H1 (cell line): ENCODE measurements at places on chromosomes 2 and 18. TPM values are rescaled to one million over a fixed set of nuclear protein-coding genes. Genes with fewer than 3 reads are reported as not detected.

Gene RABL2A
- total RNA-seq, result 6.9 and 8.1 TPM in 2 replicates

- no peak for DNase-seq
These were observed 59.2 kb upstream of the PEX13 start for GRCh38 chr2:60958361-60958760.

Gene REEP1
- 1.5 TPM in 2 replicates for total RNA-seq

DNA sequence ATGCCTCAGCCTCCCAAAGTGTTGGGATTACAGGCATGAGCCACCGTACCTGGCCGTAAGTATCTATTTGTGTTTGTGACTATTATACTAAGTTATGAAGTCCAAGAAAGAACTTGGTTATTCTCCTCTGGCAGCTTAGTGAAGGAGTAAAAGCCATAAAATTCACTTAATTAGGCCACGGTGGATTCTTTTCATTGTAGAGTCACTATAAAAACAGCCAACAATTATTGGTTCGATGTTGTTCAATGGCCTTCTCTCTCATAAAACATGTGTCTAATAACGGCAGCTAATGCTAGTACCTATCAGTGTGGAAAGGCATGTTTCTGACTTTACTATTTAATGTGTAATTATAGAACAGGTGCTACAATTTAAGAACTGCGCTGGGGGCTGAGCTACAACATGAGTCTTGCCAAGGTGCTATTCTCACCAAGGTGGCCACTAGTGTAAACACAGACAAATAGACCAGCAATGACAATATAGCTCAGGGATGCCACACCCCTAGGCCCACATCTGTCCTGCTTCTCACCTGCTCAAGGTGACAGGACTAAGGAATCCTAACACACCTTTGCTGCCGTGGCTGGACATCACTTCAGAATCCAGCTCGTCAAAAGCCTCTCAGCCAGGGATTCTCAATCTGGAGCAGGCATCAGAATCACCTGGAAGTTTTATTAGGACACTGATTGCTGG lies 17.2 kb downstream of the ATP8B1 start:
- no peak for DNase-seq

Gene KIF5C
- 58.1 and 66.4 TPM in 2 replicates for total RNA-seq

GRCh38 chr2:118607641-118608040 lies 239.8 kb downstream of the EN1 start:
- no peak for DNase-seq

DNA sequence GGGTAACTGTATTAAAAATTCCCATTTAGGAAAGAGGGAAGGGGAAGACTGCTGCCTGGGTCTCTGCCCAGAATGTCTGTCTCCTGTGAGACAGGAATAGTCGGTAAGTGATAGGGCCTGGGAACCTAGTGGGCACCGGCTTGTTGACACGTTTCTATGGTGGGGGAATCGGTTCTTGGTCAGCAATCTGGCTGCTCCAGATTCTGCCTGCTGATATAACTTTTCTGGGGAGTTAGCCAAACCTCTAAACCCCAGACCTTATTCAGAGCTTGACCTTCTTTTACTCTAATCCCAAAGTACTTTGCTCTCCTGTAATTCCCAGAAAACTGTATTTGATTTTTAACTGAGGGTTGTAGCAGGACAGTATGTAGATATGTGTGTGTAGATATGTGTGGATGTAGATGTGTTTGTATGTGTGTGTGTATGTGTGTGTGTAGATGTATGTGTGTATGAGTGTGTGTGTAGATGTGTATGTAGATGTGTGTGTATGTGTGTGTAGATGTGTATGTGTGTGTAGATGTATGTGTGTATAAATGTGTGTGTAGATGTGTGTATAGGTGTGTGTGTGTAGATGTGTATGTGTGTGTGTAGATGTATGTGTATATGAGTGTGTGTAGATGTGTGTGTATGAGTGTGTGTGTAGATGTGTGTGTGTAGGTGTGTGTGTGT lies 61.8 kb upstream of the TXNDC2 start:
- no peak for DNase-seq

DNA sequence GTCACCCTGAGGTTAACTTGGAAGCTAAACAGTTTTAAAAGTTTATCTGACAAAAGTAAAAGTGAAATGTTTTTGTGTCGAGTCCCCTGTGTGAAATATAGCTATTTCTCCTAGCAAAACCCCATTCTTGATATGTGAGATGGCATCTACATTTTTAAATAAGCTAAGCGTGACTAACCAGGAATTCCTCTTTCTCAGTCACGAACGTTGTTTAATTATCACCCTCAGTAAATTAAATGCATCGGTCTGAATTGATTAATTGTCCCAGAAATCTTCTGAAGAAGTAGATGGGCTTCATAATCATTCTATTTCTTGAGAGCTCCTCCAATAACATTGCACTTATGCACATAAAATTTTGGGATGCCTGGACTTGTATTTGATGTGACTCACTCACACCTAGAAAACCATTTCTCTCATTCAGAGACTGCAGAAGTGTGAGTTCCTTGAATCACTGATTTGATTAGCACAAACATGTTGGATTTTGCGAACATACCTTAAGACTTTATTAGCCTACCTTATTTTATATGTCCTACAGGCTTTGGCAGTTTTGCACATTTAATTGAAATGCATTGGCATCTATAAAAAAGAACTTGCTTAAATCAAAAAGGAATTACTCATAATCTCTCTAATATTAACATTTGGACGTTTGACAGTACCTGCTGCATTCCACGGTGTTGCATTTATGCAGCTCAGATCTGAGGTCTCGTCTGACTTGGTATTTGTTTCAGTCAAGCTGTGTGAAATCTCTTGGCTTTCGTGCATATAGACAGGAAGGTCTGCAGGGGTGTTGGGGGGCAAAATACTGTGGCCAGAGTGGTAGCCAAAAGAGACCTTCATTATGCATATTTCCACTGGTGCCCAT lies 475.2 kb downstream of the EPHA4 start:
- no peak for DNase-seq

- peak; percentile 27 for DNase-seq
These were observed 5.0 kb downstream of the RUFY4 start for GRCh38 chr2:218074031-218074430.

- DNase-seq, result no peak
These were observed 38.9 kb upstream of the FHL2 start for GRCh38 chr2:105437708-105438103.

GRCh38 chr2:118880501-118880900 lies 33.1 kb upstream of the EN1 start:
- DNase-seq, result no peak

- no peak for DNase-seq
These were observed 15.1 kb upstream of the CCBE1 start for GRCh38 chr18:59712311-59712710.

- no peak for DNase-seq
These were observed 411.1 kb downstream of the NRXN1 start for GRCh38 chr2:50620783-50621182.

Gene PLGLB1
- total RNA-seq, result 0.54 TPM in 1 of 2 replicates, not detected in the other

Gene FAM228A
- total RNA-seq, result not detected in 2 replicates

GRCh38 chr2:133940134-133940533 lies 313.7 kb upstream of the MGAT5 start:
- DNase-seq, result no peak

DNA sequence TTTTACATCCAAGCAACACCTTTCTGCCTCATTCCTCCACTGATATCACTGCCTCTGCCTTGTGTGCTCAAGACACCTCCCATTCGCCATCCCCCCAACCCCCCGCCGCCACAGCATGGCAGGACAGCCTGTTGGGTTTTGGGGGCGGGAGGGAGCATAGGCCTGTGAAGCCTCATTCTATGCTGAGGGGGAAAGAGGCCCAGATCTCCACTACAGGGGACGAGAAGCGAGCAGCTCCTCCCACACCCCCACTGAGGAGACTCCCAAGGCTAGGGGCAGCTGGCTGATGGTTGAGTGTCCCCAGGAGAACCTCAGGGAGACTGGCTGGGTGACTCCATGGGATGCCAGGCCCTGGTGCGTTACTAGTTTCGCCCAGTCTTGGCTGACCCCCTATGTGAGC lies 214.3 kb upstream of the SIX2 start:
- DNase-seq, result no peak

Gene CRYGC
- not detected in 2 replicates for total RNA-seq

Gene CTIF
- 17.8 and 22.0 TPM in 2 replicates for total RNA-seq

GRCh38 chr2:174333017-174333371 lies 1.8 kb upstream of the SP9 start:
- no peak for DNase-seq

Gene COLEC12
- total RNA-seq, result 2.2 and 2.3 TPM in 2 replicates

GRCh38 chr2:54321047-54321446 lies 65.0 kb upstream of the TSPYL6 start:
- DNase-seq, result no peak

GRCh38 chr2:13545320-13545719 lies 828.6 kb downstream of the TRIB2 start:
- DNase-seq, result no peak

Gene HSBP1L1
- total RNA-seq, result 0.69 and 1.0 TPM in 2 replicates

GRCh38 chr2:46066601-46067000 lies 230.6 kb upstream of the EPAS1 start:
- DNase-seq, result no peak

DNA sequence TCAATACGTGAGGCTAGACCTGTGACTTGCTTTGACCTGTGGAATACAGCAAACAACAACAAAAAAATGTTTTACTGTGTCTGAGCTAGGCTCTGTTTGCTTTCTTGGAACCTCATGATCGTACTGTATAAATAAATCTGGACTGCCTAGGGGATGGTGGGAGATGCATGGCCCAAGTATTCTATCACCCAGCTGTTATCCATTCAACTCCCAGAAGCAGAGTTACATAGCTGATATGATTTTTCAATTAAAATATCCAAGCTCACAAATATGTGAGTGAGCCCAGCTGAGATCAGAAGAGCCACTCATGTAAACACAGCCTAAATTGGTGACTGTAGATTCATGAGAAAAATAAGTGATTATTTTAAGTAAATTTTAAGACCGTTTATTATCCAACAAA lies 154.1 kb upstream of the THUMPD2 start:
- DNase-seq, result no peak

- DNase-seq, result no peak
These were observed 148.7 kb upstream of the SLC1A4 start for GRCh38 chr2:64840426-64840881.

Gene ANKRD30B
- 0.11 TPM in 1 of 2 replicates, not detected in the other for total RNA-seq

- DNase-seq, result no peak
These were observed 24.8 kb upstream of the TUBB6 start for GRCh38 chr18:12283256-12283655.

DNA sequence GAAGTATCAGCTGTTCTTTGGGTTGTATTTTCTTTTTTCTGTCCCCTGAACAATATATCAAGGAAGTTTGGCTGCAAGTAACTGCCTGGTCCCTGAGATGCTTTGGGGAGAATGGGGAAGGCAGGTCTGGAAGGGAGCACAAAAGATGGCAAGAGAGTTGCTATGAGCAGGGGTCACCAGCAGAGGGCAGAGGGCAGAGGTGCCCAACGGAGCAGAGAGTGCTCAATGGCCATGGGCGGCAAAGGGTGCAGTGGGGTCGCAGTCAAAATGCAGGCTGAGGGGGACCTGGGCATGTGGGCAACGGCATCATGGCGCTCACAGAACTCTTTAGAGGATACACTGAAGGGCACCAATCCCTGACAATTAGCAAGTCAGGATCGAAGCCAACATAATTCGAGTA lies 107.7 kb upstream of the ATP8B1 start:
- DNase-seq, result peak; percentile 89

Gene RGPD8
- total RNA-seq, result 8.2 and 9.3 TPM in 2 replicates

DNA sequence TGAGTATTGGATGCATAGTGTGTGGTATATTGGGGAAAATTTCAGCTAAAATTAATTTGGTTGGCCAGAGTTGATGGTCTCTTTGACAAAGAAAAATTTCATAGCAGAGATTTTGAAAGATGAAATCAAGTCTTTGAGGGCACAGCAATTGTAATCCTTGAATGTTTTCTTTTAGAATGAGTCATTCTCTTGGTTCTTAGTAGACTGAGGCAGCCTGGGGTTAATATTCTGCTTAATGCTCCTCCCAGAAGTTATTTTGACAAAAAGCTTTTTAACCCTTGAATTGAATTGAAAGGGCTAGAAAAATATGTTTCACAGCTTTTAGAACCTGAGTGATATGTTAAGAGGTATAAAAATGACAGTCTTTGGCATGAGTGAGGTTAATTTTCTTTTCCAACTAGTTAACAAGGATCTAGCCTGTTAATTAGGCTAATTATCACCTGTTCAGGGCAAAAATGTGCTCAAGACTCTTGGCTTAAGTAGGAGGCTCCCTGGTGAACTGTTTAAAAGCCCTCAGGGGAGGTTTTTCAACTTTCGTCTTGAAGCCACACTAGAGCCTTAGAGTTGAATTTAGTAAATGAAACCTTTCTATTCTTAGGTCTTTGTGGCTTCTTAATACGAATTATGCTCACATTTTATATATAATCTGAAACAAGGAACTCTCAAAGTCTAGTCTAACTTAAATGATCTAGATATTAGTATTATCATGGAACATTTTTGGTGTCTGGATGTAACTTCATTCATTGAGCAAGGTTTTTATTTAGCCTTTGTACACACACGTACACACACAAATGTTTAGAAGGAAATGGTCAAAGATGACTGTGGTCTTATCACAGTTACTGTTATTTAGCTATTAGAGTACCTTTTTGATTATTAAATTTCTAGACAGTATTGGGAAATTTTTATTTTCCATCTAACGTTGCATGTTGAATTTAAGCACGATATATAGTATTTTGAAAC lies 272.5 kb downstream of the ZNF407 start:
- DNase-seq, result no peak

Gene TMEM200C
- 8.3 and 9.6 TPM in 2 replicates for total RNA-seq

- no peak for DNase-seq
These were observed 64.7 kb upstream of the ST3GAL5 start for GRCh38 chr2:85953476-85953875.

GRCh38 chr2:167875529-167875928 lies 371.9 kb downstream of the STK39 start:
- no peak for DNase-seq

DNA sequence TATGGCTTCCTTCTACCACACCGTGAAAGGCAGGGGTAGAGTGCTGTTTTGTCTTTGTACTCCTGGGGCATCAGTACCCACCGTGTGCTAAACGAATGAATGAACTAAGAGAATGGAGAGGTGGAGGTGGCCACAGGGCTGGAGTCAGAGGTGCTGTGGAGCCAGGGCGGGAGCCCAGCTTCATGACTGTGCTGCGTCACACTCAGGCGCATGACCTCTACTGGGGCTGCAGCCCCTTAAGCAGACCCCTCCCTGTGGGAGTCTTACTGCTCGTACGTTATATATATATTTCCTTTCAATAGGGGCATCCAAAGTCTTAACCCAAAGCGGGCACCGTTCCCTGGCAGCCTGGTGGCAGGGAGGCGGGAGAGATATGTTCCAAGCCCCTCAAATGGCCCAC lies 18.0 kb upstream of the LBH start:
- no peak for DNase-seq

DNA sequence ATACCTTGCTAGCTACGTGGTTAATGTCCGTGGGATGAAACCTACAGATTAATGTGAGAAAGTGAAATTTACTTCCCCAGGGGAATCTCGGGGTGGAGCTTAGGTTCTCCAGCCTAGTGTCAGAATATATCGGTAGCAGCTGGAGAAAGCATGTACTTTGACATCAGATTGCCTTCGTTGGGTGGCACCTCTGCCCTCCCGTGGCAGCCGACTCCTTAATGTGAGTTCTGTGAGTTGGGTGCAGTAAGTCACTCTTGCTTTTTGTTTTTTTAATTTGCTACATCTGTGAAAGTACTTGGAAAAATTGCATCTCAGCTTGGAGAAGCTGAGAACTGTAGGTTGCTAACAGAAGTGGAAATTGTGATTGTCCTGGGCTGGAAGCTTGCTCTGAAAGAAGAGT lies 3.6 kb downstream of the KLF11 start:
- DNase-seq, result no peak
